ENCODE measurements at places on chromosomes 13 and 19.

DNA sequence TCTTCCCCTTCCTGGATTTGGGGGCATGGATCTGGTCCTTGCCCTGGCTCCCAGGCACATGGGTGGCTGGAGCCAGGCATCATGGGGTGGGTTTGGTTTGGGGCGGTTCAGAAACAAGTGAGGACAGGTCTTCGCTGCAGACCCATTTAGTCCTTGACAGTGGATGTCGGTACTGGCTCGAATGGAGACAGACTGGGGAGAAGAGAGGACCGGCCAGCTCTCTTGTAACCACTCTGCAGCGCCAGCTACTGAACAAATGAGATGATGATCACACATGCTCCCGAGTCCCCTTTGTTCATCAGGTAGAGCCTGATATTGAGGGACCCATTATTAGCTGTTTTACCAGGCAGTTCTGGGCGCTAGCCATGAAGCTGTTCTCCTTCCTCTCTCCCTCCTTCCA, 64.5 kb downstream of the CHST8 start:
- DNase-seq: no peak

GRCh38 chr19:20333508-20333907, 166.5 kb downstream of the ZNF486 start:
- no peak for DNase-seq

DNA sequence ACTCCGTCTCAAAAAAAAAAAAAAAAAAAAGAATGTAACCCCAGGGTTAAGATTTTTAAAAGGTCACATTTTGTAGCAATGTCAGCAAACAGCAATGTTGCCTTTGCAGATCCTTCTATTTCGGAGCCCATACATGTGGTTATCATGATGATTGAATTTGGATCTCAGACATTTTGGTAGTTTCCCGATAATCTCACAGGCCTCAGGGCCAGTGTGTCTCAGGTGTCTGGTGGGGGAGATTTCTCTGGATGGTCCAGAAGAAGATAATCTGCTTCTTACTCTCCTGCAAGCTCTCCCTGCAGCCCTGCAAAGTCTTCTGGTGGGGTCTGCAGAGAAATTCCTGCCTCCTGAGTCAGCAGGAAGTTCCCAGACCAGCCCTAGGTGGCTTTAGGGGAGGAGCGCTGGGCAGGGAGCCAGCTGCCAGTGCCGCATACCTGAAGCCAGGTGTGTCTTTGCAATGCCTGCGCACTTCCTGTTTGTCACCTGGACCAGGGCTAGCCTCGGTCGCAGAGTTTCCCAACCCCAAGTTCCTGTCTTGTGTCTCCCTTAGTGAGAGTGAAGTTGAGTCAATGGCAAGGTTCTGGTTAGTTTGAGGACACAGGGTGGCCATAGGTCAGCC, 1.4 kb downstream of the SH2D3A start:
- DNase-seq: peak; percentile 84

DNA sequence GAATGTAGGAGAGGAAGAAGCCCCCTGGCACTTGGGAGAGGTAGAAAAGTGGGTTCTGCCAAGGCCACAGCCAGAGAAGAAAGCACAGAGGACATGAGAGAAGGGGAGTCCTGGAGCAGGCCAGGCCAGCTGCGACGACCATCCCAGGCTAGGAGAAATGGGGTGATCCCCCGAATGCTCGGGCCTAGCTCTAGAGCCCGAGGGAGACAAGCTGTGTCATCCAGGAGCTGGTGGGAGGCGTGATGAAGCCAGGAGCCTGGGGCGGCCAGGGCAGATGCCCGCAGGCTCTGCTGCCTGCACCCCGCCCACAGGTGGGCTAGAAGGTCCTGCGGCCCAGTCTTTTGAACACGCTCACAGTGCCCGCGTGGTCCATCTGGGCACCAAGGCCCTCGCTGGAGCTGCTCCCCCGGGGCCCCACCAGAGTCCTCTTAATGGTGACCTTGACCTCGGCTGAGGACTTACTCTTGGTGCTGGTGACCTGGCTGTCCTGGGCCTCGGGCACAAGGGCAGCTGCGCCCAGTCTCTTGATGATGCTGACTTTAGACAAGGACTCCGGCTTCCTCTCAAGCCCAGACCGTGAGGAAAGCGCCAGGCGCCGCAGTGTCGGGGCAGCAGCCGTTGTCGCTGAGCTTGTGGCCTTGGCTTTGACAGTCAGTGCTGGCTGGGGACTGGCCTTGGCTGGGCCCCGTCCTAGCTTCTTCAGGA, 26.5 kb downstream of the C19orf47 start:
- DNase-seq: no peak

DNA sequence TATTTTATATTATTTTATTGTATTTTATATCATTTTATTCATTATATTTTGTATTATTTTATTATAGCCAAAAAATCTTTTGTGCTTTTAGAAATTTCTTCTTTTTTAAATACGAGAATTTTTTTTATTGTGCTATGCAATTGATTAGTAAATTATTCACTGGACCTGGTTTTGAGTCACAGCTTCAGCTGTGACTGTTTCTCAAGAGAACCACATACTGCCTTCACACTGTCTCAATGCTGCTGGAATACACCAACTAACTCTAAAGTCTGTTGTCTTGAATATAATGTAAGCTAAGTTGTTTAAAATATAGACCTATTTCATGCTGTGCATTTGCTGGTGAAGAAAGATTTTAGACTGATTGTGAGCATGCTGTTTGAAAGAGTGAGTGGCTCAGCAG, 423.6 kb downstream of the NDFIP2 start:
- no peak for DNase-seq

DNA sequence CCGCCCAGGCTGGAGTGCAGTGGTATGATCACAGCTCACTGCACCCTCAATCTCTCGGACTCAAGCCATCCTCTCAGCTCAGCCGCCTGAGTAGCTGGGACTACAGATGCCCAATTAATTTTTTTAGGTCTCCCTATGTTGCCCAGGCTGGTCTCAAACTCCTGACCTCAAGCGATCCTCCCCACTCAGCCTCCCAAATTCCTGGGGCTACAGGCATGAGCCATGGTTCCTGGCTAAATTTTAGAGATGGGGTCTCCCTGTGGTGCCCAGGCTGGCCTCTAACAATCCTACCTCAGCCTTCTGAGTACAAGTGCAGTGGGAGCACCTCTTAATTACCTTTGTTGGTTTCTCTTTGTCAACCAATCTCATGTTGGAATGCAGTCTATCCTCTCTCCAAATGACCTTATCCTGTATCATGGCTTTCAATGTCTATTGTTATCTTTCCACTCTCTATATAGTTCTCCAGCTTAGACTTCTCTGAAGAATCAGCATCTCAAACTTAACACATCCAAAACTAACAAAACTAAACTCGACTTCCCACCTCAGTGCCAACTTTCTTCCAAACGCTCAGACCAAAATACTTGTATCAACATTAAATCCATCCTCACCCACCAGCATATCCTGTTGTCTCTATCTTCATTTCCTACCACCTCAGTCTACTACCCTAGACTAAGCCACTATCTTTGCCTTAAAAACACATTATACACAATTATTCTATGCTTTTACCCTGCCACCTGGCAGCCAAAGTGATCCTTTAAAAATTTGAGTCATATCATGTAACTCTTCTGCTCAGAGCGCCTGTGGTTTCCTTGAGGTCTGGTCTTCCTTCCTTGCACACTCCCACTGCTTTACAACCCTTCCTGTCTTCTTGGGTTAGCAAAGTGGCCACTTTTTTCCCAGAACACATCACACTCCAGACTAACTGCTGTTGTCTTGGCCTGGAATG, 6.7 kb downstream of the TPT1 start:
- no peak for DNase-seq

GRCh38 chr19:54203151-54203611, 2.5 kb downstream of the RPS9 start:
- no peak for DNase-seq

All from RPMI8226 (cell line).